ENCODE measurements at places on chromosomes 11 and 22.

- DNase-seq = no peak
Observed at GRCh38 chr11:115910379-115910778, 406.2 kb upstream of the CADM1 start.

DNA sequence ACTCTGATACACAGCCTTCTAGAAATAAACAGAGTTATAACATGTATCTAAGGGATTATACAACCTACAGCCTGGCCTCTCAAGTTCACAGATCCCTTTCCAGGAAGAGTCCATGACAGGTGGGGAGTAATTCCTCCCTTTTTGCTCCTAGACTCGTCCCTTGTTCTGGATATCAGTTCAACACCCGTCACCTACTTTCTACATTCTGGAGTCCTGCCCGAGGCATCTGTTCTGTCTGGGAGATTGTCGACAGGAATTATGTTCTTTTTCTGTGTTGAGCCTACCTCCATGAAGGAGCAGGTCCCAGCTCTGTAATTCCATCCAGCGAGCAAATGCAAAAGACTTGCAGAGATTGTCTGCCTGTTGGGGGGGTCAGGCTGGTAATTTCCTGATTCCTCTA lies 224.6 kb upstream of the NTM start:
- no peak for DNase-seq

DNA sequence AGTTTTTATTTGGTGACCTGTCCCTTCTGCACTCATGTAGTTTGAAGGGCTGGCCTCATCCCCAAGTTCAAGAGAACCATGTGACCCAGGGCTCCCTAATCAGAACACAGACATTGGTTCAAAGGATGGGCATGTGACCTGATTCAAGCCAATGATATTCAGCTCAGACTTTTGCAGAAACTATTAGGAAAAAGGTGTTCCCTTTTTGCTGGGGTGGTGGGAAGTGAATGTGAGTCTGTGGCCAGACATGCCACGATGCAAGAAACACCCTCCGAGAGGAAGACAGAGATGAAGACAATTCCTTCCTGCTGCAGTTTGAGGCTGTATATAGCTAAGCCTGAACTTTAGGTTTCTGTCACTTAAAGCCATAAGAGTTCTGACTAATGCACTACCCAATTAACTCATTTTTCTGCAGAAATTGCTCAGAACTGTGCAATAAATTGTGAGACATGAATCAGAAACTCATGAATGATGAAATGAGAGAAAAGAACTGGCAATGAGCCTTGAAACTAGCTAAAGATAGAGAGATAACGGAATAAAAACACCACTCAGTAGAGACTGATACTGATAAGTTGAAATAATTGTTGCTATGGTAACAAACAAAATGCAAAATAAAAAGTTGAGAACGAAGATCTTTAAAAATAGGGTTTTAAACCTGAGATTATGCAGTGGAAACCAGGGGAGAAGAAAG lies 9.2 kb upstream of the MAPK1 start:
- peak; percentile 42 for DNase-seq

DNA sequence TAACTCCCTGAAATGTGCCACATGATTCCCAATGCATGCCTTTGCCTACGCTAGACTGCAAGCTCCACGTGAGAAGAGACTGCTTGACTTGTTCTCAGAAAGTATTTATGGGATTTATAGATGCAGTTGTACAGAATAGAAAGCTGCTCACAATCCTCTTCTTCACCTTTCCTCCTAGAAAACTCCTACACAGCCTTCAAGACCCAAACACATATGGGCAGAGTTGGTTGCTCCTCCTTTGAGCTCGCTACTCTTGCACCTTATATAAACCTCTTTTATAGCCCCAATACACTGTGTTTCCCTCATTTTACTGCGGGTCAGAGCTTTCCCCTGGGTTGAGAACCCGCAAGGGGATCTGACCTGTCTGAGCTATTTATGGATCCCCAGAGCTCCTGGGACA lies 16.4 kb downstream of the C1QTNF6 start:
- no peak for DNase-seq

DNA sequence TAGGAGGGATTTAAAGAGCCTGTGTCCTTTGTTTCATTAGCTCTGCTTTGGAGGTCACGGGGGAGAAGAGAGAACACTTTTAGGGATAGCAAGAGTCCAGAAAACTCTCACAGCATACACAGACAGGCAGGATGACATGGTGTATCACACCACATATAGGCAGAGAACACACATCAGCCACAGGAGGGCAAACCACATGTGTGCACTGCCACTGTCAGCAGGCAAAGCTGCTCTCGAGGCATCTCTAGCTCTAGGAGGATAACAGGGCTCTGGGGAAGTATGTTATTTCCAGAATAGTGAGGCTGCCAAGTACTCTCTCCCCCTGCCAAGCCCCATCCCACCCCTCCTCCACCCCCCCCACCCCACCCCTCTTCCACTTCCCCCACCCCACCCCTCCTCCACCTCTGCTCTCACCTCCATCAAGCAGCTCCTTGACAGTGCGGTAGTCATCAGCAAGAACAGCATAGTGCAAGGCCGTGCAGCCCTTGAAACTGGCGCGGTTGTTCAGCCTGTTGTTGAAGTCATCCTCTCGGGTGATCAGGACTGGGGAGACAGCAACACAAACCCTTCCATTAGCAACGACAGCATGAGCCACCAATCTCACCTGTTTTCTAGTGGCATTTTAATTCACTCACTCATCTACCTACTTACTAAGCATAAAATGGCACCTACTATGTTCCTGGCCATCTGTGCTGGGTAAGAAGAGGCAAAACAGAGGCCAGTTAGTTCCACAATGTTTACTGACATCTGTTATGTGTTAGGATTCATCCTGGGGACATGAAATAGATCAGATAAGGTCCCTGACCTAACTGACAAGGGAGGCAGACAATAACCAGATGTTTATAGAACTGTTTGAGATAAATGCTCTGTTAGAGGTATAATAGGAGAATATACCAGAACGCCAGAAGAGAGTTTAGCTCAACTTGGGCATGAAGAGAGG lies 75.6 kb downstream of the CLPB start:
- DNase-seq = no peak

GRCh38 chr11:61815790-61816735 lies 740 bp downstream of the FADS1 start:
- DNase-seq = no peak

DNA sequence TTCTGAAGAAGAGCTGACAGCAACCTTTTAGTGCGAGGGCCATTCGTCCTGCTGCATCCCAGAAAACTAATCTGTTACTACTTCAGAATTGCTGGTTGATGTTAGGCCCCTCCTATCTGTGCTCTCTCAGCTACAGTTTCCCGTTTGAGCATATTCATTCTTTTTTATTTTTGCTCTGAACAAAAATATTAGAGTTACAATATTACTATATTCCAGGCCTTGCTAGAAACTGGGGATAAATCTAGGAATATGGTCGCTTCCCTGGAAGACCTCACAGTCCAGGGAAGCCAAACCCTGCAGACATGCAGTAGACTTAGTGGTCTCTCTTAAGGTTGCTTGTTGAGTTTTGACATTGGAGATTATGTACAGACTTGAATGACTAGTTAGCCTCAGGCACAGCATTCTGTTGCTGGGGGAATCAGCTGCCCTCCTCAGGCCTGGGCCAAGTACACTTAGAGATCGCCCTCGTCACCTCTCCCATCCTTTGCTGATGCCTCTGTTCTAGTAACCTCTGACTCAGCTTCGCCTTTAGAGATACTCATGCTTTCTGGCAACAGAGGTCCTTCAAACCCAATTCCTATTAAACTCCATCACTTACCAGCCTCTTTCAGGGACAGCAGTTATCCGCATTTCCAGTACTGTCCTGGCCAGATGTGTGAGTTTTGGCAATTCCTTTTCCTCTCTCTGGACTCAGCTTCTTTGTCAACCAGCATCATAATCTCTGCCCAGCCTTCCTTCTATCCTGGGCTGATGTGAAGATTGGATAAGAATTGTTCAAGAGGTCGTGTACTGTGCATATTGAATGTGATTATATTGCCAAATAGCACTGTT lies 698 bp upstream of the ANAPC15 start:
- no peak for DNase-seq

Measured in activated T-cell treated with anti-CD3 and anti-CD28 coated beads for 24 hours (primary cell).